ENCODE measurements at places on chromosomes 5 and 9.

GRCh38 chr5:50722223-50722622 lies 55.8 kb downstream of the PARP8 start:
- no peak for DNase-seq

GRCh38 chr9:88571419-88571818 lies 36.4 kb downstream of the NXNL2 start:
- no peak for DNase-seq

DNA sequence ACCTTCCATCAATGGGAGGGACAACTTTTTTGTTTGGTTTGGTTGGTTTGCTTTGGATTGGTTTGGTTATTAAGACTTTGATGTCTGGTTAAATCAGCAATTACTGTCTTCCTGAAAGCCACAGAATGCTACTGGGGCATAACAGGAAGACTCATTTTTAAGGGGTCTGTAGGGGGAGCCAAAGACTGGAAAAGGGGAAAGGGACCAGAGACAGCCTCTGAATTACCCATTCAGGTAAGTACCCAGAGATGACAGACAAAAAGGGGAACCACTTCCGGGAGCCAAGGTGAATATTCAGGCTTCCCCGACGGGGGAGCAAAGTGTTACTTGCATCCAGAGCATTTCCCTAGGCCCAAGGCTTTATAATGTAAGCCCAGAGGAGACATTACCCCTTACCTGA lies 4.6 kb upstream of the FEM1C start:
- peak; percentile 26 for DNase-seq

DNA sequence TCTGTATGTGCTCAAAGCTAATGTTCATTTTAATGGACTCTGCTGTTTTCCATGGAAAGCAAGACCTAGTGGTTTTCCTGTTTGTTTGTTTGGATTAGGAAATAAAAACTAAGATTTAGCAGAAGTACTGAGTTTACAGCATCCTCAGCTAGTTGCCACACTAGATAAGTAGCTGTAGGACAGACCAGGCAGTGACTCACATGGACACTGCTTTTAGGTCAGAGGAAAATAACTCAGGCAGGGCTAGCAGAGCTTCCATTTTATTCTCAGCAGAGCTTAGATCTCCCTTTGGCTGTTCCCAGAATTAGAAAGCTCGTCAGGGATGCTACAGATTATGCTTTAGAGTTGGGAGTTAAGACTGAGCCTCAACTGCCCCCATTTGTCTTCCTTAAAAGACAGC lies 204.4 kb downstream of the SH3GL2 start:
- DNase-seq, result no peak

DNA sequence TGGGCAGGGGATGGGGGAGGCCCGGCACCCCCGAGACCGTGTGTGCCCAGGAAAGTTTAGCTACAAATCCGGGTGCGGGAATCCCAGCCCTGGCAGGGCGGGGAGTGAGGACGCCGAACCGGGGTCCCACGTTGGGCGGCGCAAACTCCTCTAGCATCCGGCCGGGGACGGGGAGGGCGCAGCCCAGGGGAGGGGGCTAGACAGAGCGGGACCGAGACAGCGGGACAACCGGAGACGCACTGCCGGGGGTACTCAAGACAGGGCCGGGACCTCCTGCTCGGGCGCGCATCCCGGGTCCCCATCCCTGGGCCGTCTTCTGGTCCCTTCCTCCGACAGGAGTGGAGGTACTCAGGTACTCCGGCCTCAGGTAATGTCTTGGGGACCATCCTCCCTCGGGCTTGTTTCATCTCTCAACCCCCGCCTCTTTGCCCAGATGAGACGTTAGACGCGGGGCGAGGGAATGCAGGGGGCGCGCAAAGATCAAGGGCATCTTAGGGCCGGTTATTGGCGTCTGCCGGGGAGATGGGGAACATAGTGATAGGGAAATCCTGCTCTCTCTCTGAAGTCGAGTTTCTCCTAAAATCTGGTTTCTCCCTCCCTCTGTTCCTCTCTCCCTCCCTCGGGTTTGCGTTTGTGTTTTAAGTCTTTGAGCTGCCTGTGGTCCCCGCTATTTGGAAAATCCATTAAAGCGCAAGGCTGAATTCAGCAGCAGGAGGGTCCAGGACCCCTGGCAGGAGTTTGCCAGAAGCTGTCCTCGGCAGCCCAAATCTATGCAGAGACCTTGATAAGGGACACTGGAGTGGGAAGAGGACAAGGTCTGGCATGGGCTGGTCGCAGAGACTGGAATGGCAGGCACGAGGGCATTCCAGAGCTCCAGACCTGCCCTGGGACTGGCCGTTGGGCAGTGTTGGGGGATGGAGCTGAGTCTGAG lies 815 bp downstream of the PDZD2 start:
- no peak for DNase-seq

DNA sequence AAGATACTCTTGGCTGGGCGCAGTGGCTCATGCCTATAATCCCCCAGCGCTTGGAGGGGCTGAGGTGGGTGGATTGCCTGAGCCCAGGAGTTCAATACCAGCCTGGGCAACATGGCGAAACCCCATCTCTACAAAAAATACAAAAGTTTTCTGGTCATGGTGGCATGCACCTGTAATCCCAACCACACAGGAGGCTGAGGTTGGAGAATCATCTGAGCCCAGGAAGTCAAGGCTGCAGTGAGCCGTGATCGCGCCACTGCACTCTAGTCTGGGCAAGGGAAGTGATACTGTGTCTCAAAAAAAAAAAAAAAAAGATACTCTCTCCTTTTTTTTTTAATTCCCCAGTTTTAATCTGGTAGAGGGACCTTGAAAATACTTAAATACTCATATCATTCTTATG lies 15.0 kb downstream of the ANKRD33B start:
- peak; percentile 81 for DNase-seq

DNA sequence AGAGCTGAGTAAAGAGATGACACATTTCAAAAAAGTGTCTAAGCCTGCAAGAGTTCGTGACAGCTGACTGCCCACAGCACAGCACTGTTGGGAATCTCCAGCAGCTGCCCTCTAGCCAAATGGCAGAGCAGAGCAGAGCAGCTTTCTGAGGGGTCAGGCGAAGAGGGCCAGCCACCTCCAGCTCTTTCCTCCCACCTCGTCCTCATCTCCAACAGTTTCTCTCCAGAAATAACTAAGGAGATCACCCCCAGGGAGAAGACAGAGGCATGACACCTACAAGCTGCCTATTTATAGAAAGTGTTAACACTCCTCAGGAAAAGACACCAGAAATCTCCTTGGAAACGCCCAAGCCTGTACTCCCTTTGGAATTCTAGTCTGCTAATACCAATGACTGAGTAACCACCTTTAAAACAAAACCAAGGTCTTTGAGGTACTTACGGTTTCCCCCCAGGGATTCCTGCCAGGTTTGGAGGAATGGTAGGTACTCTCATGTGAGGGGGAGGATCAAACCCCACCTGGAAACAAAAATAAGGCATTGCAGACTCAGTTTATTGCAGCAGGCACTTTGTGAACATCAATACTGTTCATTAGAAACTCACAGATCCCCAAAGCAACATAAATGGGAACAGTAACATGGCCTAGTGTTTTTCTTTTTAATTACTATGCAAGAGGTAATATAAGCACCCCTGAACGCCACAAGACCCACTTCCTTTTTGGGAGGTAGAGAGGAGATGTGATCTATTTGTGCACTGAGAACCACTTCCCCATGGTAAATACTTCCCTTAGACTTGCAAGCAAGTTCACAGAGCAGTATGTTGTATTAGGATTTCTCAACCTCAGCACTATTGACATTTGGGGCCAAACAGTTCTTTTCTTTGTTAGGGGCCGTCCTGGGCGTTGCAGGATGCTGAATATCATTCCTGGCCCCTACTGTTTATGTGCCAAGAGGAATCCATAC lies 79.3 kb downstream of the TLE1 start:
- DNase-seq, result peak; percentile 45

GRCh38 chr9:134908524-134909309 lies 9.0 kb downstream of the FCN1 start:
- no peak for DNase-seq

GRCh38 chr9:16459421-16460148 lies 410.9 kb downstream of the BNC2 start:
- no peak for DNase-seq

DNA sequence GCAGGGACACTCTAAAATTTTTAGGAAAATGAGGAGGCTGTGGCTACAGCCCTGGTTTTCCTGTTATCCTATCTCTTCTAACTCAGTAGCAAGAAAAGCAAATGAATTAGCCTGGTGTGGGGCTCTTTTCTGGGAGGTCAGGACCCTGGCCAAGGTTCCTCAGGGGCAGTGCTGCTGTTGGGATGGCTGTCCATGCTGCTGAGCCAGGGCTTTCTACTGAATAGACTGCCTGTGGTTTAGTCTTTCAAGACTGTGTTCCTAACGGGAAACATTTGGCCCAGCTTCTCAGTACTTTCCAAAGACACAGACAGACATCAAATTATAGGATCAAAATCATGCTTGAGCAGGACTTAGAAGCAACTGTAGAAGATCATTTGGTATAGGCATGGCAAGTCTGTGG lies 18.1 kb downstream of the TNC start:
- no peak for DNase-seq

DNA sequence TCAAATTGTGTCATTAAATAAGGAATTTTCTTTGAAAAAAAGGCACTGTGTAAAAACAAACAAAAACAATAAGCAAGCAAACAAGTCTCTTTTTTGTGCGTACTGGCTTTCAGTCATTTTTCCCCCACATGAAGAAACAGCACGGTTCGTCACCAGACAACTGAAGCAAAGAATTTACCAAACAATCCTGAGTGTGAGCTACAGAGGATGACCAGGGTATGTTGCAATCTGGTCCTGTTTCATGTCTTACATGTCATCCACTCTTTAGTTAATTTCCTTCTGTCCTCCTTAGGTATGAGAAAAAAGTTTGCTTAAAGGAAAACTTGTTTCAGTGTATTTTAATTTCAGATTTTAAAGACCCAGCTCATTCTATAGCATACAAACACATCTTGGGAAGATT lies 1080.7 kb upstream of the NUDT12 start:
- no peak for DNase-seq

GRCh38 chr5:168528521-168529373 lies at the start of gene FBLL1:
TSS of gene FBLL1 (plus strand) at chr5:168529305. CDS start at chr5:168529505, 200 bp downstream.
- peak; percentile 47 for DNase-seq

GRCh38 chr9:98241357-98242300 lies 13.8 kb downstream of the TBC1D2 start:
- no peak for DNase-seq

DNA sequence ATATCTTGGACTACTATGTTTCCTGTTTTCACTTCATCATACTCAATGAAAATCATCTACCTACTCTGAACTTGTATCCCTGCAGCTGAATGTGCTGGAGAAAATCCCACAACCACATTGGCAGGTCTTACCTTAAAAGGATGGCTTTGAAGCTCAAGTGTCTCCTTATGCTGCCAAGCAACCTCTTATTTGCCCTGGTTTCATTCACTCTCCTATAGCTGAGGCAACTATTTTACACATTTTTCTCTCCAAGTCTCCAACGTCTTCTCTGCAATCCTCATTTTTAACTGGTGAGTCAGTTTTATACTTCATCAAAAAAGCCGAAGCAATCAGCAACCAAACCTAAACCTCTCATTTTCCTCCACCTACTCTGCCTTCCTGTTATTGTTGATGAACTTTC lies 49.7 kb downstream of the POU4F3 start:
- DNase-seq, result no peak

DNA sequence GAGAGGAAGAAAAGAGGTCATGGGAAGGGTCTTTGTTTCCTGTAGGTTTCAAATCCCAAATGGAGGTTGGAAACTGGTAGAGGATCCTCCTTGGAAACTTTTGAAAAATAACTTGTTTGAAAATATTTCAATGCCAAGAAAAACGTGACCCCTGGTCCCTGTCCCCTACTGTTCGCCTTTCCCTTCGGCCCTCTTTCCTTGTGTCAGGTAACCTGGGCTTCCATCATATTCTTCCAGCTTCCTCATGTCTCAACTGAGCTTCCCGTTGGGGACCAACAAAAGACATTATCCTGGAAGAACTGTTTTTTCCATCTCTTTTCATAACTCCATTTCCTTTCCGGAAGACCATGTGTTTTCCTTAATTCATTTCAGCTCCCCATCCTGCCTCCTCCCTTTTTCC lies 266.8 kb upstream of the ANKRD55 start:
- DNase-seq, result no peak

GRCh38 chr5:157703736-157704135 lies 27.5 kb upstream of the THG1L start:
- no peak for DNase-seq

DNA sequence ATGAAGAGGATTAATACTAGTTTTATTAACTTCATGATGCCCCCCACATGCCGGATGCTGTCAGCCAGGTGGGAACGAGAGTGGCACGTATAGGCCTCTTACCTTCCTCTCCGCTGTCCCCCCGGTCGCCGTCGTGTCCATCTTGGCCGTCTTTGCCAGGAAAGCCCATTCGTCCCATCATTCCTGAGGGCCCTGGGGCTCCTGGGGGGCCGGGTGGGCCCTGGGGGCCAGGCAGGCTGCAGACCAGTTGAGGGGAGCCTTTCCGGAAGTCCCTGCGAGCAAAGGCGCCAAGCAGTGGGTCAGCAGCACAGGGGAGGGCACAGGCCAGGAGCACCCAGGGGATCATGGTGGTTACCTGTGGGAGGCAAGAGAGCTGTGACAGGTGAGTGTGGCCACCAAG lies 15.8 kb downstream of the C1QTNF2 start:
- DNase-seq, result no peak

DNA sequence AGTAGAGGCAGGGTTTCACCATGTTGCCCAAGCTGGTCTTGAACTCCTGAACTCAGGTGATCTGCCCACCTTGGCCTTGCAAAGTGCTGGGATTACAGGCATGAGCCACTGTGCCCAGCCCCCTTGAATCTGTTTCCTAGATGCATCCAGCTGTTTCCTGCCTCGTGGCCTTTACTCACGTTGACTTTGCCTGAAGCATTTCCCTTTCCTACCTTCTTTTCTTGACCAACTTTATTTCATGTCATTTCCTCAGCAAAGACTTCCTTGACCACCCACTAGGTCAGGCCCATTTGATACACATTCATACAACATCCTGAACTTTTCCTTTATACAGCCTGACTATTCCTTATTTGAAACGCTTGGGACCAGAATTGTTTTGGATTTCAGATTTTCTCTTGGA lies 51.0 kb downstream of the DOCK2 start:
- DNase-seq, result no peak

GRCh38 chr9:121732886-121733285 lies 81.5 kb downstream of the DAB2IP start:
- no peak for DNase-seq

- no peak for DNase-seq
Measured at GRCh38 chr5:135329913-135330797, 68.9 kb downstream of the MACROH2A1 start.

DNA sequence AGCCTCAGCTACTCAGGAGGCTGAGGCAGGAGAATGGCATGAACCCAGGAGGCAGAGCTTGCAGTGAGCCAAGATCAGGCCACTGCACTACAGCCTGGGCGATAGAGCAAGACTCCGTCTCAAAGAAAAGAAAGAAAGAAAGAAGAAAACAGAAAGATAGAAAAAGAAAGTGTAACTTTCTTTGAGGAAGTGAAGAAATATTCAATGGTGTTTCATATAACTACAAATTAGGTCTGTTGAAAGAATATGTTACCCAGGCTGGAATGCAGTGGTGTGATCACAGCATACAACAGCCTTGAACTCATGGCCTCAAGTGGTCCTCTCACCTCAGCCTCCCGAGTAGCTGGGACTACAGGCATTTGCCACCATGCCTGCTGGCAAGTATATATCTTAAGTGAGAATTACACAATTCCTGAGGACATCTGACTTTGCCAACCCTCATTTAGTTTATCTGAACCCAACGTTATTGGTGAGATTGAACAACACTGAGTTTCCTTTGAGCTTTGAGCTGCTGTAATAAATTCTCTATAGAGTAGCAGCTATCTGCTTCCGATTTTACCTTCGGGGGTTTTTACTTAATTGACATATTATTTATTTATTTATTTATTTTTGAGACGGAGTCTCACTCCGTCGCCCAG lies 2.0 kb upstream of the FAF2 start:
- DNase-seq, result no peak
